Right renal cortex interstitium (tissue), 3 donors: ENCODE measurements at places on chromosomes 12 and 14. TPM values are rescaled to one million over a fixed set of nuclear protein-coding genes. Genes with fewer than 3 reads are reported as not detected.

- no peak for DNase-seq
These were observed 8.1 kb upstream of the PCED1B start for GRCh38 chr12:47071241-47071852.

GRCh38 chr12:121110211-121110940, 22.3 kb upstream of the P2RX7 start:
- DNase-seq = peak; percentile 38

DNA sequence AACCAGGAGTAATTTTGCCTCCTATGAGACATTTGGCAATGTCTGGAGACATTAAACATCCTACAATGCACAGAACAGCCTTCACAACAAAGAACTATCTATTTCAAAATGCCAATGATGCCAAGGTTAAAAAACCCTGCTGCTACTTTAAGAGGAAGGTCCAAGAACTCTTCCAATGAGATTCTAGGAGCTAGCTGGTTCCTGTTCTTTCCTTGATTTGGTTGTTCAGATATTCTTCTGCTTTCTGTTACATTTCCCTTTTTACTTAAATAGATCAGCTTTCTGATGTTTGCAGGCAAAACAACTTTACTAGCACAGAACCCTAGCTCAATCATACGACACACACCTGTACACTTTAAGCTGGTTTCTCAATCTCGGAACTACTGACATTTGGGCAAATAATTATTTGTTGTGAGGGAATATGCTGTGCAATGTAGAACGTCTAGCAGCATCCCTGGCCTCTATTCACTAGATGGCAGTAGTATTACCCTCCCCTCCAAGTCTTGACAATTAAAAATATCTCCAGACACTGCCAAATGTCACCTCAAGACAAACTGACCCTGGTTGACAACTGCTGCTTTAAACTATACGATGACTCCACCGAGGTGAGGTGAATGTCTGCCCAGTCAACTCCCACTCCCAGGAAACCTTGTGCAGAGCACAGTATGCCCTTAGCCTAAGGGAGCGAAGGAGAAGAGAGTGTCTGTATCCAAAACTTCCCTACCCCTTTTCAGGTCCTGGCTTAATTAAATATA, 4.4 kb downstream of the BLTP3B start:
- DNase-seq = no peak

Gene CRACR2A
- 1.8 TPM for polyA plus RNA-seq

Gene CDKN3
- polyA plus RNA-seq = 24.8 TPM

Gene GON7
- polyA plus RNA-seq = 22.4 TPM

GRCh38 chr12:2231011-2231595, 178.3 kb downstream of the CACNA1C start:
- no peak for DNase-seq

Gene MSI1
- polyA plus RNA-seq = 15.5 TPM
